ENCODE measurements at places on chromosomes 5 and 9.
A peak's percentile ranks its signal among the peaks of the same experiment; 100 is the strongest.

DNA sequence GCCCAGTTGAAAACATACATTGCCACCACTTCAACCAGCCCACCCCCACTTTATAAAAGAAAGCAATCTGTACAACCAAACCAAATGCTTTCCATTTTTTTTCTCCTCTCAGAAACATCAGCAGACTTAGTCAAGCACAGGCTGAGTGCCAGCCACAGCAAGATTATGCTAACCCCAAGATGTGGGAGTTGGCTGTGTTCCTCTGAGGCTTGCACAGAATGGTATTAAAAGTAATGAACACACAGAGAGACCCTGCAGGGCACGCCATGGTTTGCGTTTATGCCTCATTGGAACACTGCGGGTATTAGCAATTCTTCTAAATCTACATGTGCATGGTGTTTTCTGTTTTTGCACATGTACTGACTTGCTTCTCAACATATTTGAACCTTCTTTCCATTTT, 419.9 kb upstream of the GRAMD2B start:
- DNase-seq: peak; percentile 26

DNA sequence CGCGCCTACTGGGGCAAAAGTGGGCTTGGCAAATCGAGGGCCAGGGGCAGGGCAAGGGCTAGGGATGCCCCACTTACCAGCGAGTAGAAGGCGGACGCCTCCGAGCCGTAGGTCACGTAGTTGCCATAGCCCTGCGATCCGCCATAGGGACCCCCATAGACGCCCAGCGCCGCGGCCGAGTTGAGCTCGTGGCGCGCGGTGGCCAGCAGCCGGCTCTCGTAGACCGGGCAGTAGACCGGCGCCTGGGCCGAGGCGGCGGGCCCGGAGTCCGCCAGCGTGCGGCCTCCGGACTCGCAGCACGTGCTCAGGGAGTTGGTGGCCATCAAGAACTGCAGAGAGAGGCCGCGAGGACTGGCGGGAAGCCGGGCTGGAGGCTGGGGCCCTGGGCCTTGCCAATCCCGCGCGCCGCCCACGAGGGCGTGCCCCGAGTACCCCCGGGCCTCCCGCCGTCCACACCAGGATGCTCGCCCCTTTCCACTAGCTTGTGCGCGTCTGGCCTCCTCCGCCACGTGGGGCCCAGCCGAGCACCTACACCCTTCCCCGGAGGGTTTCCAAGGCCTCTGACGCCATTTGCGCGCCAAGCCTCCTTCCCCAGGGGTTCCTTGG, 891 bp downstream of the IRX4 start:
- DNase-seq: no peak

- no peak for DNase-seq
Measured at GRCh38 chr9:17004500-17004899, 130.3 kb upstream of the CNTLN start.

DNA sequence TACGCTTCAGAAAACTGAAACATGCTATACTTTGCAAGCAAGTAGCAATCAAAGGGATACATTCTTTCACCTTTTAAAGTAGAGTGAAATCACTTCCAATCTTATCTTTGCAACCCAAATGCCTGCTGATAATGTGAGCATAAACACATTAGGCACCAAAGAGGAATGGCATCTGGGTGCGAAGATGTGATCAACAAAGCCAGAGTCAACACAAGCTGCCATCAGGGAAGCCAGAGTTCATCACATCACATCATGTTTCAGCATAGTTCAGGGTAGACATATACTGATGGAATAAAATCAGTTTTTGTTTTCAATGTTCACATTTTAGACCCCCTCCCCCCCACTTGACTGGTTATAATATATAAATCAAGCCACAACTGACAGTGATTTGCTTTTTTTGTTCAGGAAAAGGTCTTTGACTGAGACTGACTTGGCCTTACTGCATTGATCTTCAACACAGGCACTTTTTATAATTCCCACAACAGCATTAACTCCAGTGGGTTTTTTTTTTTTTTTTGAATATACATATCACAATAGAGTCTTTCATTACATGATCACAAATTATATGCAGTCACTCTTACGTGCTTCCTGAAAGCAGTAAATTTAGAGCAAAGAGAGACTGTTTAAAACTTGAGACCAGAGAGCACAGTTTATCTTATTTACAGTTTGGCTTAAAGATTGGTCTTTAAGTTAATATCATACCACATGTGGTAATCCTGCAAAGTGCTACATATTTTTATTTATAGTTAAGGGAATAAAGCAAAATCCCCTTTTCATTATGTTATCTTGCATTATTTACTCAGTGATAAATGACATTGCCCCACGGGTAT, 20.3 kb downstream of the AOPEP start:
- no peak for DNase-seq

GRCh38 chr5:79886456-79886855, 104.6 kb downstream of the MTX3 start:
- DNase-seq: no peak

GRCh38 chr9:32706004-32706724, 70.7 kb upstream of the TAF1L start:
- DNase-seq: no peak

- DNase-seq: no peak
Measured at GRCh38 chr5:55470282-55470681, 64.5 kb downstream of the PLPP1 start.

- DNase-seq: no peak
Measured at GRCh38 chr9:69018737-69019136, 4.8 kb upstream of the PRKACG start.

DNA sequence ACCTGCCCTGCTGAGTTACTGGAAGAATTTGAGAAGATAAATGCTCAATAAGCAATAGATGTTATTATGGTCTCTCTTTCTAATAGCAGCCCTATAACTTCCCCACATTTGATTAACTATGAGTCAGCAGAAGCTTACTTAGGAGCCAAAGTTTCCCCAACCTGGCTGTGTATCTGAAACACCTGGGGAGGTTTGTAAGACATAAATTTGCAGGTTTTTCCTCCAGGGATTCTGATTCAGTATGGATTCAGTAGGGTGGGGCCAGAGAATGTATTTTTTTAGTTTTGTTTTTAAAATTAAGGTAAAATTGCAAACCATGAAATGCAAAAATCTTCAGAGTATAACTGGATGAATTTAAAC, 44.9 kb upstream of the GNPDA1 start:
- no peak for DNase-seq

GRCh38 chr5:59764361-59764760, 129.2 kb downstream of the PDE4D start:
- DNase-seq: no peak

DNA sequence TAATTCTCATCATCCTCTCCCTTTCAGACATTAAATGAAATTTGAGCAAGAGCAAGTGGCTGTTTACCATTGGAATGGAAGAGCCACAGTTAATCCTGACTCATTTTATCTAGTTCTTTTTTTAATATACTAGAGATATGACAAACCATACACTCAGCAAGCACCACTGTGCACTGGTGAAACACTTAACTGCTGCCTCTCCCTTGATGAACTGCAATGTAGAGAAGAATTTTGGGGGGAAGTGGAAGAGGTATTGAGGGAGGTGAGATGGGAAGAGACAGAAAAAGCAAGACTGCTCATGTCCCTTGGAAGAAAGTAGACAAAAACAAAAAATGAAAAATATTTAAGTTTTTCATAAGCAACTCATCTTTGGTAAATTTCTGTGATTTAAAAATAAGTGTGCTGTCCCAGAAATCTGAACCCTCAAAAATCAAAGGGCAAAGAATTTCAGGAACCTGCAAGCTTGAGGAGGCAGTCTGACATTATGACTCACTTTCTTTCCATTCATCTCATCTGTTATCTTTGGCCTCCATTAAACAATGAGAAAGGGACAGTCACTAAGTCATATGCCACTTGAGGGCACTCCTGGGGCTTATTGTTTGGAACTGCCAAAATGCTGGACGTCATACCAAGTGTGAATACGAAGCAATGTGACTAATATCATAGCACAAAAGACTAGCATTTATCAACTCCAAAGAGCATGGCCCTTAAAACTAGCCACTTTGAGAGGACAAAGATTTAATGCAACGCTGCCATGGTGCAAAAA, 566.8 kb upstream of the DMAC1 start:
- DNase-seq: no peak

DNA sequence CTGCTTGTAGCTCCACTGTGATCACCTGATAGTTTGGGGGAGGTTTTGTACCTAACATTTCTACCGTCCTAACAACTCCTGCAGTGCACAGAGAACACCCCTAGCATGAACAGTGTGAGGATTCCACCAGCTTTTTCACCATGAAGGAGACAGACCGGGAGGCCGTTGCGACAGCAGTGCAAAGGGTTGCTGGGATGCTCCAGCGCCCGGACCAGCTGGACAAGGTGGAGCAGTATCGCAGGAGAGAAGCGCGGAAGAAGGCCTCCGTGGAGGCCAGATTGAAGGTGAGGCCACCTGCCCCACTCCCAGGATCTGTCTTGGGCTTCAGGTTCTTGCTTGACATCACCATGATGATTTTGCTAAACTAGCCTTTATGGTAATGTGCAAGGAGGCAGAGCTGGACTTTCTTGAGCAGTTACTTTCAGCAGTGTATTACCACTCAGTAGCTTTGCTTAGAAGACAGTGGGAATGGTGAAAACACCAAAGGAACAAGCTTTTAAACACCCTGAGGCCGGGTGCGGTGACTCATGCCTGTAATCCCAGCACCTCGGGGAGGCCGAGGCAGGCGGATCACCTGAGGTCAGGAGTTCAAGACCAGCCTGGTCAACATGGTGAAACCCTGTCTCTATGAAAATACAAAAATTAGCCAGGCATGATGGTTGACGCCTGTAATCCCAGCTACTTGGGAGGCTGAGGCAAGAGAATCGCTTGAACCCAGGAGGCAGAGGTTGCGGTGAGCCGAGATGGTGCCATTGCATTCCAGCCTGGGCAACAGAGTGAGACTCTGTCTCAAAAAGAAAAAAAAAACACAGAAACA, 3.3 kb downstream of the EXOC3 start:
- DNase-seq: no peak

GRCh38 chr9:125986966-125987365, 239.8 kb downstream of the PBX3 start:
- DNase-seq: no peak

- DNase-seq: no peak
Measured at GRCh38 chr9:114652776-114653555, 4.6 kb downstream of the TEX53 start.

DNA sequence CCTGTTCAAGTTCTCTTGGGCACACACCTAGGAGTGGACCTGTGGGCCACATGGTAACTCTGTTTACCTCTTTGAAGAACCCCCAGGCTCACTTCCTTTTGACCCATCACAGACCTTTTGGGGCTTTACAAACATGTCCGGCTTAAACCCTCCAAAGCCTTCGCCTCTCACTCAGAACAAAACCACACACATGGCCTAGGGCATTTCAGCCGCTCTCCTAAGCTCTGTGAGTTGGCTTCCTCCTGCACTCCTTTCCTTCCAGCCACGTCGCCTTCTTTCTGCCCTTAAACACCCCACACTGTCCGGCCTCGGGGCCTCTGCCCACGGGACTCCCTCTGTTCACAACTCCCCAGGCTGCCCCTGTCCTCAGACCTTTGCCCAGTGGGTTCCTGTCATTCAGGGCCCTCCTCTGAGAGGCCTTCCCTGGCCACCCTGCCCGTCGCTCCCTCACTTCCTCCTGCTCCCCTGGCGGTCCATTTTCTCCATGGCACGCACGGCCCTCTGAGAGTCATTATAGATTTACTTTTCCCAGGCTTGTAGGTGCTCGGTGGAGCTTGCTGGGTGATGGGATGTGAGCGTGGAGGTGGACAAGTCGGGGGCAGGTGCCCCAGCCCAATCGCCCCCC, 1.9 kb downstream of the DOK3 start:
- DNase-seq: no peak

DNA sequence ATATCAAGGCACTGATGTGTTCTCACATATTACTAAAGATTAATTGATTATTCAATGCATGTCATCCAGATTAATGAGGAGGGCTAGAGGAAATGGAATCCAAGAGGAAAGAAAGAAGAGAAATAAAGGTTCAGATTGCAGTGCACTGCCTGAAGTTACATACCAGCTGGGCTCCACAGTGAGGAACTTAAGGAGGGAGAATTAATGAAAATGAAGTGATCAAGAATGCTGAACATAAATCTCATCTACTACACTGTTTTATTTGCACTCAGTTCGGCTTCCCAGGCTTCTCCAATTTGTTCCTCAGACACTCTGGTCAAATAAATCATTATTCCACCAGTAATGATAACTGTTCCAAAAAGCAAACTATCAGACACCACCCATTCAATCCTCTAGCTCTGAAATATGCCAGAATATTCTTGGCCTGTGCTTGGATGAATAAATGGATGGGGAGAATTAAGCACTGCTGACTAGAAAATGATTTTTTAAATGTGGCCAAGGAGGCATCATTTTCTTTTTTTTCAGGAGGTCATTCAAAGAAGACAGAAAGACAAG, 88.6 kb upstream of the FBN2 start:
- DNase-seq: no peak

- DNase-seq: peak; percentile 27
Measured at GRCh38 chr5:93717162-93717561, 24.2 kb downstream of the POU5F2 start.

DNA sequence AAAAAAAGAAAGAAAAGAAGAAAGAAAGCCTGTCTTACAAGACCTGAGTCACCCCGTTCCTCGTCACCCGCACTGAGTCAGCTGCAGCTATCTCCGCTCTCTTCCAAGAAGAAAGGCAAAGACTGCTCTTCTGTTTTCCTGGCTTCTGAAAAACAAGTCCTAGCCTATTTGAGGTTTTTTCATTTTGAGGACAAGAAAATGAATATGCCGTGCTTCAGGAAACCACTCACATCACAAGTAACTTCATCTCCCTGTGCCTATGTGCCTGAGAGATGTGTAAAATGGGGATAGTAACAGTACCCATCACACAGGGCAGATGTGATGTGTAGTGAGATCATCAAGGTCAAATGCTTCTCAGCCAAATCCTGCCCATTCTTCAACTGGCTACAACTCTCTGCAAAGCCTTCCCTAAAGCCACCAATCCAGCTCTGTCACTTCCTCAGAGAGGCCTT, 78.4 kb downstream of the GLDC start:
- DNase-seq: no peak

GRCh38 chr5:142412581-142412980, 87.8 kb upstream of the SPRY4 start:
- no peak for DNase-seq

DNA sequence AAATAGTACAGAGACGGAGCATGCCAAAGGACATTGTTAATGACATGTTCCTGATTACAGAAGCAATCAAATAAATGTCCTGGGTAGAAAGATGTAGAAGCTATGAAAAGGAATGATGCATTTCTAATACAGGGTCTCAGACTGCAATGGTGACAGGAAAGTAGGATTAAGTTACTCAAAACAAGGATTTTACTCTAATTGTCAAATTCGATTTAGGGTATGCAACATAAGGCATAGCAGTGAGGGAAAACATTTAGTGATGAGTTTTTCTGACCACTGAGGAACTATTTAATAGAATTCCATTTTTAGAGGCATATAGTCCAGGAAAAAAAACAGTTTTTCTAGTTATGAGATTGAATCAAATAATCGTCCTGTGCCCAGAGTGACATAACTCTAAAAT, 715.1 kb upstream of the ACO1 start:
- no peak for DNase-seq

DNA sequence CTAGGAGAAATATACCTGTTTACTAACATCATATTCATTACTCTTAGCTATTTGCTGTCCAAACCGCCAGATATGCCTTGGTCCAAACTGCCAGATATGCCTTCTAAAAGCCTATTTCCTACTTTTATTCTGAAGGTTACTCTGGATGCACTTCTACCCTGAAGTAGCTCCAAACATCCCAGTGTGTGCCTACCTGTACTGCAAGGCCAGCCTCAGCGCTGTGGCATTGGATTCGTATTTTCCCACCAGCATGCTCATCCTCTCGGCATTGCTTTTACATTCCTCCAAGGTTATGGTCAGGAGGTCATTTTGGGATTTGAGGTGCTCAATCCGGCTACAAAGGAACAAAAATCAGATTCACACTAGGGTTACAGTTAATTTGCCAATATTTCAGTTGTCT, 94.3 kb downstream of the DCP2 start:
- DNase-seq: no peak
